ENCODE measurements at places on chromosomes 2 and 18.

- DNase-seq: peak; percentile 49
Observed at GRCh38 chr18:376311-376710, 108.5 kb upstream of the THOC1 start.

DNA sequence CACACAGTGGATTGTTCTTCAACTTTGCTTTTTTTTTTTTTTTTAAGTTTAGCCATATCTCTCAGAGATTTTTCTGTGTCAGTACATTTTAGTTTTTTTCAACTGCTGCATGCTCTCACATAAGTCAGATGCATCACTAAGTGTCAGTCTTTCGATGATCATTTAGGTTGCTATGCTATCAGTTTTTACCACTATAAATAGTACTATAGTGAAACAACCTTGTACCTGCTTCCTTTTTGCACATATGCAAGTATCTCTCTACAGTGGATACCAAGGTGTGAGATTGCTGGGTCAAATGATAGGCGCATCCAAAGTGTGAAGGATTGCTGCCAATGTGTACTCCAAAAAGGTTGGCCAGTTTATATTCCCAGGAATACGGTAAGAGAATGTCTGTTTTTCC is 33.5 kb upstream of the MAP4K3 start:
- no peak for DNase-seq

DNA sequence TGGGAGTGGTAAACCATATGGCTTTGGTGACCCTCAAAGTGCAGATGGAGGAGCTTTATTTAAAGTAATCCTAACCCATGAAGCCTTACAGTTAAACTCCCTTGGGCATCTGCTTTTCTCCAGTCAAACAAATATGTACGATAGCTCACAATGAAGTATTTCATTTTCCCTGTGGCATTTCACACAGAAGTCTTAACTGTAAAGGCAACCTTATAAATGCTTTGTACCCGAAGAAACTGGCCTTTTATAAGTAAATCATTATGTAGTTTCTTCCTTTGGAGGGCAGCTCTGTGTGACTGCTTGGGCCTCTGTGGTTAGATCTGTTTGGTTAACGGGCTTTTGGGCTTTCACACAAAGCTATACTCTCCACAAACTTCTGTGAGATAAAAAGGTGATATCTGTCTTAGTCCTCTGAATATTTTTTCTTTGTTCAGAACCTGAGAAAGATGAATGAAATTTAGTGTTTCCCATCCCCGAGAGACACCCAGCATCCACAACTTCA is 46.6 kb downstream of the SCN1A start:
- no peak for DNase-seq

- DNase-seq: peak; percentile 79
Observed at GRCh38 chr2:205024822-205025518, 479.7 kb downstream of the PARD3B start.

GRCh38 chr2:10124538-10125045 is 2.1 kb downstream of the RRM2 start:
- DNase-seq: peak; percentile 33

- no peak for DNase-seq
Observed at GRCh38 chr2:135952891-135953290, 32.5 kb downstream of the DARS1 start.

DNA sequence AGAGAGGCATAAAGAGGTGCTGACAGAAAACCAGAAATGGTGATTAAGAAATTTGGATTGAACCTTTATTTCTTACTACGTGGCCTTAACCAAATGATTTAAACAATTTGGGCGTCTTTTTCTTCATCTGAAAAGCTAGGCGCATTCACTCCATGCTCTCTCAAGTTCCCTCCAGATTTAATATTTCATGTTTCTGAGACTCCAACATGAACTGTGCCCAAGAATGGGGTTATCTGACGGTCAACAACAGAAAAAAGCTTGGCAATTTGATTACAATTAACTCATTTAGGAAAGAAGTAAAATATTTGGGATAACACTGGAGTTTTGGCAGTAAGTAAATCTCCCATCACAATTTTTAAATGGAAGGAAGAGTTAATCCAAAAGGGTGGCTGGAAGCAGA is 345.4 kb downstream of the ARHGAP15 start:
- DNase-seq: no peak

DNA sequence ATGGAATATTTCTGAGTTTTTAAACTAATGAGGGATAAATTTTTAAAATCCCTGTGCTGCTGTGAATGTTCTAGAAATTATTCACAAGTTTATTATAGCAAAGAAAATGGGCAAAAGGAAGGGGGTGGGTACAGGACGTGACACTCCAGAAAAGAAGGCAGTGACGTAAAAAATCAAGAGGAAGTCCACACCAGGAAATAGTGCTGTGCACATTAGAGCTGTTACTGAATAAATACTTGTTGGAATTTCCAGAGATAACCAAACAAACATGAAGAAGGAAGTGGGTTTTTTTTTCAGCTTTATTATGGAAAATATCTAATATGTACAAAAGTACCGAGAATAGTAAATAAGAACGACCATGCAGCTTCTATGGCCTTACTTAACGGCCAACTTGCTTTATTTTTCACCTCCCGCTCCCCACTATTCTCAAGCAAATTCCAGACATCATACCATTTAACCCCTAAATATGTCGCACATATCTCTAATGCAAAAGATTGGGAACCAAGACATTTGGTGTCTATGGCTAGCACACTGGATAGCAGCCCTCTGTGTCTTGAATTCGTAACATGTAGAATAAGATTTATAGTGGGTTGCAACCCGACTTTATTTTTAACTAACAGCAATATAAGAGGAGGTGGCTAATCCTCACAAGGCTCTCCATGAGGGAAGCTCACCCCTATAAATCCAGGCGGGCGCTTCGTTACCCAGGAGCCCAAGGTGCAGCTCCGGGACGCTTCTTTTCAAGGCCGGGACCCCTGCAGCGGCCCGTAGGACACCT is 580 bp upstream of the NDUFV2 start:
- no peak for DNase-seq

- no peak for DNase-seq
Observed at GRCh38 chr2:150046810-150047209, 440.7 kb downstream of the RND3 start.

- no peak for DNase-seq
Observed at GRCh38 chr2:108607706-108608301, 73.5 kb downstream of the LIMS1 start.

GRCh38 chr2:240226672-240227537 is 86.4 kb upstream of the OTOS start:
- DNase-seq: no peak

- no peak for DNase-seq
Observed at GRCh38 chr2:238423561-238424312, 3.0 kb upstream of the ASB1 start.

DNA sequence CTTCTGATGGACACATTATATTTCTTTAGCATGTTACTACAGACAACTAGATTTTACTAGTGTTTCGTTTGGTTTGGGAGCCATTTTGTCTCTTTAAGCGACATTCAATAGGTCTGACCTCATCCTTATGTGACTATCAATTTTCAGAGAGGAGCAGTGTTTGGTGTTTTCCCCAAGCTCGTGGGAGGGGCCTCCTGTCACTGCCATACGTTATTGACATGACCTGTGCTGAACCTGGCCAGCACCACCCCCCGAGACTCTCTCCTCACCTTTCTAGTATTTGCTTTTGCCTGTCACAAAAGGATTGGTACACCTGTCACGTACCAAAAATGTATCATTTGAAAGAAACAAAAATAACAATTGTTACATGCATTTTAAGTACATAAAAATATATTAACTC is 69.3 kb downstream of the PSMG2 start:
- no peak for DNase-seq

GRCh38 chr2:85811180-85812093 is 57.6 kb downstream of the ATOH8 start:
- DNase-seq: peak; percentile 90

- DNase-seq: no peak
Observed at GRCh38 chr2:202911203-202911511, 316 bp downstream of the WDR12 start.

DNA sequence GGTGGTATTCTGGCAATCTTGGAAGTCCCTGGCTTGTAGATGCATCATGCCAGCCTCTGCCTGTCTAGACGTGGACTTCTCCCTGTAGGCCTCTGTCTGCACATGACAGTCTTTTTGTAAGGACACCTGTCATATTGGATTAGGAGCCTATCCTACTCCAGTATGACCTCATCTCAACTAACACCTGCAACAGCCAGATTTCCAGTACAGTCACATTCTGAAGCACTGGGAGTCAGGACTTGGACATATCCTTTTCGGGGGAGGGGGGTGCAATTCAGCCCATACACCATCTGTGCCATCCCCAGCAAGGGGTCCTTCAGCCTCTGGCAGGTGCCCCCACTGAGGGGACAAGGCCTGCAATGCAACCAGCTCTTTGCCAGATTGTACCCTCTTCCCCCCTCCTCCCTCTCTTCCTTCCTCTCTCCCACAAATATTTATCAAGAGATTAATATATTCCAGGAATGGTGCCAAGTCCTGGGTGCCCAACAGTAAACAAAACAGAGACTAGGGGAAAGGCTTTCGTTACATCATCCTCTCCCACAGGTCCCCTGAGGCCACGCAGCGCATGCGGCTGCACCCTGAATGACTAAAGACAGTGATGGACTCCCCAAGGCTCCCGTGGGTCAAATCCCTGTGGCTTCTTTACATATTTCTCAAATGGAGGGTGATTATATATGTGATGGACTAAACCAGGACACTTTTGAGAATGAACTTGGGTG is 20.5 kb upstream of the MYCN start:
- DNase-seq: no peak

DNA sequence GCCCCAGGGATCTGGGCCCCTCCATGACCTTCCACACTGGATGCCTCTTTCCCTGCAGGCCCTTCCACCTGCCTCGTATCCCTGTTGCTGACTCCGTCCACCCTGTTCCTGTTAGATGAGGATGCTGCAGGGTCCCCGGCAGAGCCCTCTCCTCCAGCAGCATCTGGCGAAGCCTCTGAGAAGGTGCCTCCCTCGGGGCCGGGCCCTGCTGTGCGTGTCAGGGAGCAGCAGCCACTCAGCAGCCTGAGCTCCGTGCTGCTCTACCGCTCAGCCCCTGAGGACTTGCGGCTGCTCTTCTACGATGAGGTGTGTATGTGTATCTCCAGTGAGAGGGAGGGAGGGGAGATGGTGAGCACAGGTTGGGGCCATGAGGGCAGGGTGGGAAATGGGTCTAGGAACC is 12.4 kb upstream of the SLC4A3 start:
- DNase-seq: no peak

DNA sequence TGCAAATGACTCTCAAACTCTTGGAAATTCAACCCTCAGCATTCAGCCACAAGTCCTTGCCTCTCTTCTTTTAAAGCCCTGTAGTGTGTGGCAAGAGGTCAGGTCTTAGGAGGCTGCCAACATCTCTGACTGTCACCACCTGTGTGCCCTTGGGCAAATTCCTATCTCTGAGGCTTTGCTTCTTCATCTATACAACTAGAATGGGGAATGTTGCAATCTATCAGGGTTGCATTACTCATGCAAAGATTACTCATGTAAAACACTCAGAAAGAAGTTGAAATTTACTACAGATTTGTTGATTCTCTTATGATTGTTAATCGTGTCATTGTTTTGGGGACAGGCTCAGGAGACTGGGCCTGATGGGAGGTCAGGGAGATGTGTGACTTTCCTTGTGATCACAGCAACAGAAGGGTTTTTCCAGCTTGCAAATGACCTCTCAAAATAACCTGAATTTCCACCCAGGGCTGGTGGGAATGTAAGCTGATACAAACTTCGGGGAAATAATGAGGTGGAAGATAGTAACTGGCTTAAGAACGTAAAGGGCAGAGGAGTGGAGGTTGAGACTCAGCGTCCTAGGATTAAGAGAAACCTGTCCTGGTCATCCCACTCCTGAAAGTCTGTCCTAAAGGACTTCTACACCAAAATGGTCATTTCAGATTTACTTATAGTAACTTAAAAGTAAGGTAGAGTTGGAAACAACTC is 32.1 kb upstream of the SIGLEC15 start:
- DNase-seq: no peak

Data from tibial artery (tissue), 4 donors.